ENCODE measurements at places on chromosomes 2 and 18.

DNA sequence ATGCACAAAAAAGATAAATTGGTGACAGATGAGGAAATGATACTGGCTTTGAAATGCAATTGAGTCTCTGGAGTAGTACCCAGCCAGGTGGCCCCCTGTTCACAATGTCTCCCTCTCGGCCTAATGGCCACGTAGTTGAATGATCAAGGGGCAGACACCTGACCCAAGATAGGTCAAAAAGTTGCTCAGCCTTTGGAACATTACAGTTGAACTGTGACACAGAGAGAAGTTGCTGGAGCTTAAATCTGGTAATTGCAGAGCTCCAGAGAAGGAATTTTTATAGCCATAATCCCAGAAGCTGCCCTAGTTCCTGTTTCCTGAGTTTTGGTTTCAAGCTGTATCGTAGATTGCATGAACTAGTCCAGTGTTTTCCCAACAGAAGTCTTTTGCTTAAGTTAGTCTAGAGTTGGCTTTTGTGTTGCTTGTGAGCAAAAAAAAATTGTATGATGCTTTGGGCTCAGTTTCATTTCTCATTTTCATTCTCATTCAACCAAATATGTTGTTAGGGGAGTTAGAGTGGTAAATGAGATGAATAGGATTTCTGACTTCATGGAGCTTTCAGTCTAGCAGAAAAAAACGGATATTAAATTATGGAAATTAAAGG, 117.9 kb downstream of the CSRNP3 start:
- DNase-seq: no peak

DNA sequence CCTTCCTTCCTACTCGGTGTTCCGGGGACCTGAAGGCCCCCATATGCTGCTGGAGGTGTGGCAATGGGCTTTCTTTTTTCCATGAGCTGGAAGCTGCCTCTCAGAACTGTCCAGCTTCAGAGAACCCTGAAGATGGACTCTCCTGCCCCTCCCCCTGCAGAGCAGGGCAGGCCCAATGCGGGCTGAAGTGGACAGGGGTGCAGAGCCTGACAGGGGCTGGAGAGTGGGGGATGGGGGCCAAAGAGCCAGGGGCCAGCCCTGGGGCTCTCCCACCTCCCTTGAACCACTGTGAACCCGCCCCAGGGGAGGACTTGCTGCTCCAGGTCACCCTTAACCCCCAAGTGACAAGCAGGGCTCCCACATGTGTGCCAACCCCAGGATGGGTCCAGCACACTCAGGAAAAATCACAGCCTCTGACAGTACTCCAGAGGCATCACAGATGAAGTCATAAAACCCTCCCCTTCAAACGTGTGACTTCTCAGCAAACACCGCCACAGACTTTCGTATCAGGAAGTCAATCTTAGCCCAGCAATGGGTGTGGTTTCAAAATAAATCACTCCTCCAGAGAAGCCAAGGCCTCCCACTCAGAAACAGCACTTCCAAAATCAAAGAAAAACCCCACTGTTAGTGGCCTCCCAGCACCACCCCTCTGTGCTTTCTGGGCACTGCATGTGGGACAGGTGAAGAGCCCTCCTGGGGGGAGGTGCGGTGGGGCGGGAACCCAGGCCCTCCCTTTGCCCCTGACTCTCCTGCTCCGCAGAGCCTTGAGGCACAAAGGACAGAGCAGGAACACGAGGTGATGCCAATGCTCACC, 135.8 kb downstream of the HDAC4 start:
- DNase-seq: peak; percentile 43

GRCh38 chr2:239819091-239819973, 205.8 kb downstream of the NDUFA10 start:
- no peak for DNase-seq

- DNase-seq: no peak
These were observed 26.1 kb downstream of the ADCY3 start for GRCh38 chr2:24893934-24894333.

- DNase-seq: no peak
These were observed 21.7 kb upstream of the ZBTB14 start for GRCh38 chr18:5317186-5317585.

DNA sequence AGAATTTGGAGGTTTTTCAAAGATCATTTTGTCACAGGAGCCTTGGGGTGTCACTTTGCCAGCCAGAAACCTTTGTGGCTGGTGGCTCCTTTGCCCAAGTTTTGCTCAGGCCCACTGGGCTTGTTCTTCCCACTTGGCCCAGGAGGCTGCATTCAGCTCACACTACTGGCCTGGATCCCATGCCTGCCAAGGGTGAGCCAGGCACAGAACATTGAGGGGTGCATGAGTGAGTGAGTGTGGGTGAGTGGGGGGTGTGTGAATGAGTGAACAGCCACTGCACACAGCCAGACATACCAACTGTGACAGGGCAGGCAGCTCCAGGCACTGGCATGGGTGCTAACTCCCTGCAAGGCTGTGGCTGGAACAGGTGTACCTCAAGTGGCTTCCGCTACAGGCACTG, 39.6 kb downstream of the FAM171B start:
- no peak for DNase-seq

DNA sequence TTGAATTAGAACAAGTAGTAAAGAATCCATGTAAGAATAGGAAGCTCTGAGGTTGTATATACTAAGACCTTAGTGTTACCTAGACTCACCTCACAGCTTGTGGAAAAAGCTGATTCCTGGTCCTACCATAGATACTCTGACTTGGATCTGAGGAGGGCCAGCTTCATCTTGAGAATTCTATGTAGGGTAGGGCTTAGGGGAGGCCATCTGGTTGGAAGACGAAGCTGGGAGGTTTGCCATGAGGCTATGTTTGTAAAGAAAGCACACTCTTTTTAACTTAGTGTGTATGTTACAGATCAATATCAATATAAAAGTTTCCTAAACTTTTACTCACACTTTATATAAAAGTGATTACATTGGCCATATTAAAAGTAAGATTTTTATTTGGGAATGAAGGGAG, 77.1 kb upstream of the GALNT5 start:
- no peak for DNase-seq

GRCh38 chr2:240240781-240241180, 100.3 kb upstream of the OTOS start:
- no peak for DNase-seq

DNA sequence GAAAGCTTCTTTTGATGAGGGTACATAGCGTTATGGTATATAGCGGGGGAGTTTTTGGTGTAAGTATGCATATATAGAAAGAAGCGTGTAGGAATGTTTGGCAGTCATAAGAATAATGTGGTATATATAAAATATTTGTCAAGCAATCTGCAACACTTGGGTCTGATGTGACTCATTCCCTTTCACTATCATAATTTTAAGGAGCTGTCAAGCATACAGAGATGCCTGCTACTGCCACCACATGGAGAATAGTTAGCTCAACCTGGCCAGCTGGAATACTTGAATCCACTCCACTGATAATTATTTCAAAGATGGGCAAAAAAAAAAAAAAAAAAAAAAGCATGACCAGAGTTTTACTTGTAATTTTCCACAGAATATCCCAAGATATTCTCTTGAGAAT, 559.8 kb upstream of the REG3G start:
- DNase-seq: no peak

- DNase-seq: peak; percentile 55
These were observed 28.5 kb downstream of the HPCAL1 start for GRCh38 chr2:10331027-10331701.

DNA sequence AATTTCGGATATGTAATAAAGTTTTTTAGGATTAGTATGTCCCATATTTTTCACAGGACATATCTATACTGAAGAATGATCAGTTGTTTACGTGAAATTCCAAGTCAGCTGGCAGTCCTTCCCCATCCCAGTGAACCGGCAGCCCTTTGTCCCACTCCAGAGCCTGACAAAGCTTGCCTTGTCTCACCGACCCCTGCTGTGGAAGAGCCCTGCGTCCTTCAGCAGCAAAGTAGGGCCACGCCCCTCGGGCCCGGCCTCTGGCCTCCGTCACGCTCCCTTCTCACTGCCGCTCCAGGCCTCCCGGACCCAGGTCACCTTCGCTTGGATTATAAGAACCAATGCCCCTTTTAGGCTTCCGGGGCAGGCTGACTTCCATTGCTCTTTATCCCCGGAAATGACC, 89.8 kb upstream of the TGIF1 start:
- no peak for DNase-seq

DNA sequence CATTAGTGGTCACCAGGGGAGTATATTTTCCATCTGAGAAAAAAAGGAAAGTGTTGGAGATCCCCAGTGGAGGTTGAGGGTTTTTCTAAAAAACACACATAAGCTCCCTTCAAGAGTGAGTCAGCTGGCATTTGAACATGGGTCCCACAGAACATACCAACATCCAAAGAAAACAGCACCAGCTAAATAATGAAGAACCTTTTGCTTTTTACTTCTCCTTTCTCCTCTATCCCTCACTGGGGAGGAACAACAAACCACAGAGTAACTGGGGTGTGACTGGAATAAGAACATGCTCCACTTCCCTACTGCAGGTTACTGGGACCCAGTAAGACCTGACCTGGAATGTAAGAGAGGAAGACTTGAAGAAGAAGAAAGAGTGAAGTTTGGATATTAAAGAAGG, 56.5 kb upstream of the RAPH1 start:
- no peak for DNase-seq

DNA sequence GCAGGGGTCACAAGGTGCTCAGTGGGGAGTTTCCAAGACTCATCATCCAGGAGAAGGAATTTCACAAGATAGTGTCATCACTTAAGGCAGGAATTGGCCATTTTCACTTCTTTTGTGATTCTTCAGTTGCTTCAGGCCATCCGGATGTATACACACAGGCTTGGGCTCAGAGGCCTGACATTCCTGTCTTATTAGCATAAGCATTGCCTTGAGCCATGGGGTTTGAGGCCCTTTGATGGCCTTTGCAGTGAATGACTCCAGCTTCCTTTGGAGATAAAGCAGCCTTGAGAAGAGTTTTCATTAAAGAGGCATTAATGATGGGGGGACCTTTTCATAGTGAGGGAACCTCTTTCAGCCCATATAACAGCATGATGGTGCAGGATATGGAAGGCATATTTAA, 366.0 kb upstream of the CNTNAP5 start:
- no peak for DNase-seq

DNA sequence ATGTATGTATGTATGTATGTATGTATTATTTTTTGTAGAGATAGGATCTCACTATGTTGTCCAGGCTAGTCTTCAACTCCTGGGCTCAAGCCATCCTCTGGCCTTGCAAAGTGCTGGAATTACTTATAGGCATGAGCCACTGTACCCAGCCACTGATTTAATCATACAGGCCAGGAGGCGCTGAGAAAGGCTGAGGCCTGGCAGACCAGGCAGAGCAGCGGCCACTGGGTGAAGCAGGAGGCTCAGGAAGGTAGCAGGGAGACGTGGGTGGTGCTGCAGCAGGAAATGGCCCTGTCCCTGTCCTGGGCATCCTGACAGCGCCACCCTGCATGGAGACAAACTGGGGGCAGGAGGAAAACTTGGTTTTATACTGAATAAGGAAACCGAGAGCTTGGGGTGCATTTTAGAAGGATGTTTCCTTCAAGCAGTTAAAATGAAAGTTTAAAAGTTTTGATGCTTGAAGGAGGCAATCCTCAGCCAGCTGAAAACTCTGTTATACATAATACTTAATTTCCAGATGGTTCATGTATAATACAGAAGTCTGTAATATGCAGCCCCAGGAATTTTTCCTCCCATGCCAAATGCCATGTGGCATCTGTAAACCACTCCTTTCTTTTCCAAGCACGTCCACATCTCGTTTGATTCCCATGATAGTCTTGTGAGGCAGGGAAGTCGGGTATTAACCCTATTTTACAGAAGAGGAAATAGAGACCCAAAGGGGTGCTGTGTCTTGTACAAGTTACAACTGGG, 182.4 kb downstream of the CELF4 start:
- DNase-seq: no peak

- DNase-seq: no peak
These were observed 135.3 kb downstream of the SLC8A1 start for GRCh38 chr2:40316620-40317019.

DNA sequence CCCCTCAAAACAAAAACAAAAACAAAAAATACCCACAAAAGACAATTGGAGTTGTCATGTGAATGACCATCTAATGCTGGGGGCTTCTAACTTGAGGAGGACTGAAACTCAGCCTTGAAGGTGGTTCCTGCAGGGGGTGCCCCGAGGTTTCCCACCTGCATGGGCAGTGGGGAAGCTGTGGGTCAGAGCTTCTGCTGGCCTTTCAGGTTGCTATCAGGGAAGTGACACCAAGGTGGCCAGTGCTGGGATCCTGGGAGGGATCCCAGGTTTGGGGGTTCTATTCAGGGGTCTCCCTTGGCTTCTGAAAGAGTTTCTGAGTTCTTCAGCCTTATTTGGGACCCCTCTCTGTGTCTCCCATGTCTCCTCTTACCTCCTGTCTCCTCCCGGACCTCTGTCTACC, 62.8 kb downstream of the LDLRAD4 start:
- no peak for DNase-seq

DNA sequence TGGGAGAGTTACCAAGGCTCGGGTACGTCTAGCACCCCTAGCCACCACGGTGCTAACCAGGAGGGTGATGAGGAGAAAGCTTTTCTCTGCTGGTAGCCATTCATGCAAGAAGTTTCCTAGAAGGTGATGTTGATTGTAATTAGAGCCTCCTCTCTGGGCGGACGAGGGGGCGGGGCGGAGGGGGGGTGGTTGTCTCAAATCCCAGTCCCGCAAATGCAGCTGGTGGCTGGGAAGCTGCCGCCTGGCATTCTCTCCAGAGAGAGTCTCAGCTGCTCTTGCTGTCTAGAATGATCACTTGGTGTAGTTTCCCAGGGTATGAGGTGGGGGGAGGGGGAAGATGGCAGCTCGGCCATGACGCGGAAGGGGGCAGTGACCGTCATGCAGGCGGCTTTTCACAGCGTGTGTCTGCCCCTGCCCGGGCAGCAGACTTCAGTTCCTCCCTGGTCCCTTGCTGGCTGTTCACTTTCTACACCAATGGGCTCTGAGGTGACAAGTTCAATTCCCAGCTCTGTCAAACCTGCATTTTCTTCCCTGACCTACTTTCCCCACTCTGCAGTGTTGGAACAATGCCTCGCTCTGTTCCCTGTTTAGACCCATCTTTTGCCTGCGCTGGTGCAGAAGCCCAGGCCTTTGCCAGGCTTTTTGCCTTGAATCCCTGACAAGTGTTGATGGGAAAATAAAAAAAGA, 61.5 kb upstream of the KLF7 start:
- no peak for DNase-seq

DNA sequence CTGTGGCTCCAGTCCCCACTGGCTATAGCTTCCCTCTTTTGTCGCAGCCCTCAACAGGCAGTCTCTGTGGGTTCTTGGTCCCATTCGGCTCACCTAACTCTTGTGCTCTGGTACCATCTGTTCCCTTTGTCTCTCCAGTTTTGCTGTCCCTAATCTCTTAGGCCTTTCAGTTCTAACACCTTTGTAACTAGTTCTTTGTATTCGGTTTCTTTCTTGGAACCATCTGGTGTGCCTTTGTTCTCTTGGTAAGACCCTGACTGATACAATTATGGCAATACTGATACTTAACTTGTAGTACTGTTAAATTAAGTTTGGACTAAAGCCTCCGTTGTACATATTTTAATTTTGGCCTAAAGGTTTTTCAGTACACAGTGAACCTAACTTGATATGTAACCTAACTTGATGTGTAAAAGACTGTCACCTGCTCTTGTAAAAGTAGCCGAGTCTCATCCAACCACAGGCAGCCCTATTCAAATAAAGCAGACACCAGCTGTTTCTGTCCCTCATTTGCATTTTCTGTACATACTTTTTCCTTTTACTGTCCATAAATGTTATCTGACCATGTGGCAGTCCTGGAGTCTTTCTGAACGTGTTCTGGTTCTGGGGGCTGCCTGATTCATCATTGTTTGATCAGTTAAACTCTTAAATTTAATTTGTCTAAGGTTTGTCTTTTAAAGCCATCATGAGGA, 4.8 kb upstream of the MRPL44 start:
- no peak for DNase-seq

Measured in activated T-helper 1 cell treated with anti-CD3 and anti-CD28 coated beads, Interleukin-2, amount 50 U/mL, for 16 hours (primary cell).